ENCODE measurements at places on chromosomes 16 and 17. TPM values are rescaled to one million over a fixed set of nuclear protein-coding genes. Genes with fewer than 3 reads are reported as not detected.

CACNG1 gene
- not detected for total RNA-seq

CACNG3 gene
- total RNA-seq: not detected

IL21R gene
- not detected for total RNA-seq

SERPINF2 gene
- total RNA-seq: 0.09 TPM

STH gene
- total RNA-seq: not detected

C16orf86 gene
- total RNA-seq: not detected

UTS2R gene
- not detected for total RNA-seq

KPNA2 gene
- total RNA-seq: 245 TPM

JPT2 gene
- total RNA-seq: 44.8 TPM

CYBC1 gene
- total RNA-seq: 39.5 TPM

ADGRG3 gene
- total RNA-seq: 8.8 TPM

SPN gene
- not detected for total RNA-seq

TP53TG3F gene
- total RNA-seq: not detected

ITGA2B gene
- 7.6 TPM for total RNA-seq

CBX1 gene
- total RNA-seq: 57.8 TPM

PRSS8 gene
- not detected for total RNA-seq

ARL2BP gene
- total RNA-seq: 111 TPM

CA5A gene
- not detected for total RNA-seq

ASGR1 gene
- total RNA-seq: not detected

FOXJ1 gene
- total RNA-seq: not detected

HIGD1B gene
- total RNA-seq: not detected

KRT17 gene
- total RNA-seq: 0.42 TPM

SLC9A5 gene
- 0.78 TPM for total RNA-seq

HBZ gene
- not detected for total RNA-seq

DRC3 gene
- 0.63 TPM for total RNA-seq

PDIA2 gene
- total RNA-seq: 0.64 TPM

PLA2G10 gene
- total RNA-seq: not detected

GAS2L2 gene
- total RNA-seq: not detected

SPEM1 gene
- not detected for total RNA-seq

DNAI2 gene
- total RNA-seq: not detected

RTN4RL1 gene
- total RNA-seq: not detected

FMNL1 gene
- total RNA-seq: 41.7 TPM

ACLY gene
- total RNA-seq: 114 TPM

MT1B gene
- total RNA-seq: not detected

CIAO3 gene
- 36.8 TPM for total RNA-seq

OR1F1 gene
- total RNA-seq: 0.58 TPM

OMG gene
- total RNA-seq: not detected

FOXC2 gene
- not detected for total RNA-seq

DHX38 gene
- total RNA-seq: 24.6 TPM

CCL15 gene
- total RNA-seq: not detected

BRIP1 gene
- 4.9 TPM for total RNA-seq

GPR142 gene
- not detected for total RNA-seq

BICDL2 gene
- not detected for total RNA-seq

ZG16 gene
- not detected for total RNA-seq

TLCD2 gene
- total RNA-seq: 0.98 TPM

TNP2 gene
- not detected for total RNA-seq
